ENCODE measurements at places on chromosomes 6 and 20.

GRCh38 chr6:88725111-88725975 is 238.1 kb downstream of the RNGTT start:
- DNase-seq: peak; percentile 74

- DNase-seq: no peak
These were observed 7.2 kb downstream of the FYN start for GRCh38 chr6:111865909-111866546.

DNA sequence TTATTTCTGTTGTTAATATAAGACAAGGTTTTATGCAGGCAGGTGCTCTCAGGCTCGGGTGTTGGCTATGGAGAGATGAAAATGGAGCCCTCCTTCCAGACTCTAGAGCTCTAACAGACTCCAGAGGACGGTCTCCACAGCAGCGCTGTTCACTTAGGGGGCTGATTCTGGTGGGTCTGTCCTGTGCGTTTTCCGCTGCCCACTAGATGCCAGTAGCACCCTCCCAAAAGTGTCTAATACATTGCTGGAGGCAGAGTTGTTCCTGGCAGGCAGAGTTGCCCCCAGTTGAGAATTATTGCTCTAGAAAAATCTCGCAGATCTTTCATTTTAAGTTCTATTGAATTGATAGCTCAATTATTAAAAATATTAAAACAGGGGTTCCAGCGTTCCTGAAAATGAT is 109.9 kb downstream of the MAP3K4 start:
- peak; percentile 17 for DNase-seq

DNA sequence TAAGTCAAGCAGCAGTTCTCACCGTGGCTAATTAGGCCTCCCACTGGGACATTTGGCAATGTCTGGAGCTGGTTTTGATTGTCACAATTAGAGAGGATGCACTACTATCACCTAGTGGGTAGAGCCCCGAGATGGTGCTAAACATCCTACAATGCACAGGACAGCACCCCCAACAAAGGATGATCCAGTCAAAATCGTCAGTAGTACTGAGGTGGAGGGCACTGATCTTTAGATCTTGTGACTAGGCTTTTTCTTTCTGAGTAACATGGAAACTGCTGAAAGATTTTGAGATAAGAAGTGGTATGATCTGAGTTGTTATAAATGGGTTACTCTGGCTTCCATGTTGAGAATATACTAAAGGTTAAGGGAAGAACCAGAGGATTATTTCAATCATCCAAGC is 12.0 kb downstream of the UBD start:
- DNase-seq: no peak

GRCh38 chr20:56245761-56246160 is 2.8 kb upstream of the MC3R start:
- DNase-seq: no peak

GRCh38 chr6:137017081-137017480 is 27.7 kb downstream of the IL20RA start:
- no peak for DNase-seq

DNA sequence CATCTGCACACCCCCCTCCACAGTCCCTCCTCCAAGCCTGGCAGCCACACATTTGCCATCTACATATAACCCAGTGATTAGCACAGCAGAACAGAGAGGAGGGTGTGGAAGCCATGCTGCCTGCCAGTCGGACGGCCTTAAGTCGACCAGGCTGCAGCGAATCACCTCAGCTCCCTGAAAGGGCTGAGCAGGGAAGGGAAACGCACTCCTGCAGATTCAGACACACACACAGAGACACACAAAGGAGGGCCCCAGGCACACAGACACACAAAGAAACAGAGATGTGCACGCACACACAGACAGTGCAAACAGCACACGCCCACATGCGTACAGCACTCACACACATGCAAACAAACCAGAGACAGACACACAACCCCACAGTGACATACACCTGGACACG is 11.2 kb upstream of the SIRPA start:
- no peak for DNase-seq

- DNase-seq: no peak
These were observed 228.1 kb upstream of the RAB32 start for GRCh38 chr6:146315381-146316174.

DNA sequence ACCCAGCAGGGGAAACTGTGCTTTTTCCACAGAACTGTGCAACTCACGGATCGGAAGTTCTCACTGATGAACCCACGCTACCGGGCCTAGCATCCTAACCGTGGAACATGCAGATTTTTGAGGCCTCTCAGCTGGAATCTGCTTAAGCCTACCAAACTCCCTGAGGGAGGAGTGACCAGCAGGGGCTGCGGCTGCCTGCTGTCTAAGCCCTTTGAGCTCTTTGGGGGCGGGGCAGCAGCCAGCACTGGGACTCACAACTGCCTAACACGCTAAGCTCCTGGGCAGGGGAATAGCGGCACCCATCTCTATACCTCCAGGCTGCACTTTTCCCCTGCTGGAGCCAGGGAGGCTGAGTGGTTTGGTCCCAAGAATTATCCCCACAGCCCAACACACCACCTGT is 20.4 kb upstream of the METTL24 start:
- no peak for DNase-seq

DNA sequence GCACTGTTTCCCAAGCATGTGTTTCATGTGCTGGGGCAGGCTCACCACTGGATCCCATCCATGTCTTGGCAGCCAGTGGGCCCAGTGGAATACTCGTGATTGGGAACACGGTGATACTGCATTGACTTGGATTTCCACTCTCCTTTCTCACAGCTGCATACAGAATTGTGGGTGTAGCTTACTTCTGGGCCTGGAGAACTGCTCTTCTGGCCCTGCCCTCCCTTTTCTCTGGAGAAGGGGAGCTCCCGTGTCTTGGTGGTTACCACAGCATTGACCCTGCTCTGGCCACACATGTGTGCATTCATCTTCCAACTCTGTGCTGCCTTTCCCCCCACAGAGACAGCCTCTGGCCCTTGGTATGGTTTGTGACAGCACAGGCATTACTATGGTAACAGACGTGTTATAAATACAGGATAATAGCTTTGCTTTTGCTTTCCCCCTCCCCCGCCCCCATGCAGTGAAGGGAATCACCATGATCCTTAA is 21.6 kb downstream of the SOBP start:
- no peak for DNase-seq

DNA sequence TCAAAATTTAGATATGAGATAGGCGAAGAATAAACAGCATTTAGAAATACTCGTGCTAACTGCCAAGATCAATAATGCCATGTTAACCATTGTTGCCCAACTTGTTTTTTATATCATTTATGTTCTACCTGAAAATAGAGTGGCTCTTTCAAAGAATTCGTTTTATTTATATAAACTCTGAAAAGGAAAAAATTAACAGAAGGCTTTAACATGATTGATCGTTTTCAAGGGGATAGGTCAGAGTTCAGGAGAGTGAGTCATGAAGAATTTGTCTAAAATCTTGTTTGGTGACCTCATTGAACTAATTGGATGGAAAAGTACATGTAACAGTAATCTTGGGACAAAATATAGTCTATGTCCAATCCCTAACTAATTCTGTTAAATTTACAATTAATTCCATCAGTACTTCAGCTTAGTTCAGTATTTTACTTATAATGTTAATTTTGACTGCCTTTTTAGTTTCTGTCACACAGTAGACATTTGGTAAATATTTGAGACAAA is 11.1 kb upstream of the ELOVL2 start:
- peak; percentile 43 for DNase-seq

DNA sequence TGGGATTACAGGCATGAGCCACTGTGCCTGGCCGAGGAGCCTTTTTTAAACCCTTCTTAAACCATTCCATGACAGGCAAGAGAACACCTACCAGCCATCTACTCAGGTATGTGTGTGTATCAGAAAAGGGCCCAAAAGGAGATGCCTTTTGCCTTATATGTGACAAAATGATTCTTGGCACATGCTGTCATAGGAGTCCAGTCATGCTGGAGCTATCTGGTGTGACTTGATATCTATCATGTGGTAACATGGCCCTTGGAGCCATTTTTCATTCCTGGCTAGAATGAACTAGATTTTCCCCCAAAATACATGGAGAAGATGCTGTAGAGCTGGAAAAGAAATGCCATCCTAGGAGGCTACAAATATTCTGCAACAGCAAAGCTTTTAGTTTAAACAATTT is 129.1 kb downstream of the DST start:
- DNase-seq: peak; percentile 25

- no peak for DNase-seq
These were observed 367.2 kb downstream of the ARHGAP18 start for GRCh38 chr6:129342796-129343195.

DNA sequence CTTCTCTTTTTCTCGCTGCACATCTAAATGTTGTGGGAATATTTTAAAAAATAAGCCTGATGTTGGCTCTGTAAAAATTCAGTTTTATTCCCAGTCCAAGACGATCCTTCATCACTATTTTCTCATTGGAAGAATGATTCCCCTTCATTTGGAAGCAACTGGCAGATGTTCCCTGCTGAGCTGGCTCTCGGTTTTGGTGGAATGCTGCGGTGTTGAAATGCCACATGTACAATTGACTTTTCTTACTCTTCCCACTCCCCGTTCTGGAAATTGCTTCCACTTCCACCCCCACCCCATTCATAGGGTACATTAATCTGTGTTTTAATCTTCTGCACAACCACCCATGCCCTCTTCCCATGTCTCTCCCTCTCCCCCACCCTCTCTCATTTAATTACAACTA is 496.3 kb upstream of the MAP3K7 start:
- no peak for DNase-seq

- DNase-seq: no peak
These were observed 15.2 kb downstream of the PGBD1 start for GRCh38 chr6:28296520-28297060.

DNA sequence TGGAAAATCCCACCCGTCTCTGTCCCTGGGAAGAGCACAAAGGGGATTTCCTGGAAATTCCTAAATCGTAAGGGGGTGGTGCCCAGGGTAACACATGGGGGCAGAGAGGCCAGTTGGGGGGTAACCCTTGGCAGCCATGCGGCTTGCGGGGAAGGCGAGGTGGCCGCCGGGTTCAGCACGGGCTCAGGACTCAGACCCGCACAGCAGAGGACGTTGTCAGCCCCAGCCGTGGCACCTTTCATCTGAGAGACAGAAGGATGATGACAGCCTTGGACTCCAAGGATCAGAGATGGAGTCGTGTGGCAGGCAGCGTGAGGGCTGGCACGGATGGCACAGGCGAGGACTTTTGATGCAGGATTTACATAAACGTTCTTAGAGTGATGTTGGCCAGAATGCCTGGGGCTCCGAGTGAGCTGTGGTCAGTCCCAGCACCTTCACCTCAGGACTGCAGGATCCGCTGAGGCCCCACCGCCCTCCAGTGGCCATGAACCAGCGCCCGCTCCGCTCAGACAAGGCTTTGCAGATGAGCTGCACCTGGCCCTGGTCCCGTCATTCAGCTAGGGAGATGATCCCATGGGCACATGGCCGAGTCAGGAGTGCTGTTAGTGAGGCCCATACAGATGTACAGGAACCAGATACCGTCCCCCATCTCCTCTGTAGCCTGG is 190.3 kb downstream of the TAF4 start:
- no peak for DNase-seq

DNA sequence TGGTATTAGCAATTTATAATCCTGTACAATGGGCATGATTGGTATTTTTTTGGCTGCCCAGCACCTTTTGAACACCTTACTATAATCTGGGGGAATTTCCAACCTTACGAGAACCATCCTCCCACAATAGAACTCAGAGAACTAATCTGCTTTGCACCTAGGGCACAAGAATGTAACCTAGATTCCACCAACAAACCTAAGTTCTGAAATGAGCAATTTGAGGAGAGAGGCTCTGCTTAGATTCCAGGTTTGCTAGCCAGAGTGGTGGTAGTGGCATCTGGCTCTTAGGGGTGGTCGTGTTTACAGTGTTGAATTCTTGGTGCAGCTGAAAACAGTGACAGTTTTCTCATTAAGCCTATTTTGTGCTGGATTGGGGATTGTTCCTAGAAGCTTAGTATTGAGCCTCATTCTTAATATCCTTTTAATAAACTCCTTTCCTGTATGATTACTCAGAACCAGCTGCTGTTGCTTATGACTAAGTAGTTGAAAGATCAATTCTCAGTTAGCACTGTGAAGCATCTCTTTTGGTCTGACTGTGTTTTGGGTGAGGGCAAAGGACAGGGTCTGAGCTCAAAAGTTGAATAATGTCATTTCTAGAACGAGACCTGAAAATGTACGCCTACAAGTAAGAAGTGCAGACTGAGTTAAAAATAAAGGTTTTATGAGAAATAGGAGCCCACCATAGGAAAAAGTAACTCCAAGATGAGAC is 385.6 kb downstream of the CDKAL1 start:
- peak; percentile 67 for DNase-seq

DNA sequence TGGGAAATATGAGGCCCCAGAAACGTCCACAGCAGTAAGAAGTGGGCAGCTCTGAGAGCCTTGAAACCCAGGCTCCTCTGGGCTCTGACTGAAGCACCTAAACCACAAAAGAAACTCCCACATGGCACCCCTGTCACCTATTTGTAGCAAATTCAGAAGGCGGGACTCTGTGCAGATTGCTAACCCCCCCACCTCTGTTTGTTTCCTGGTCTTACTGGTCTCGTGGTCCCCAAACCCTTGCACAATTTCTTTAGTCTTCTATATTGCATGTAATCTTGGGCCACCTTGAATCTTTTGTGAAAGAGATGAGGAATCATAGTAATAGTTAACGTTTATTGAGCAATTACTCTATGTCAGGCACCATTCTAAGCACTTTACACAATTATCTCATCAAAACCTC is 154.3 kb downstream of the PREX1 start:
- no peak for DNase-seq

GRCh38 chr6:112831022-112831421 is 483.9 kb downstream of the RFPL4B start:
- DNase-seq: peak; percentile 18

DNA sequence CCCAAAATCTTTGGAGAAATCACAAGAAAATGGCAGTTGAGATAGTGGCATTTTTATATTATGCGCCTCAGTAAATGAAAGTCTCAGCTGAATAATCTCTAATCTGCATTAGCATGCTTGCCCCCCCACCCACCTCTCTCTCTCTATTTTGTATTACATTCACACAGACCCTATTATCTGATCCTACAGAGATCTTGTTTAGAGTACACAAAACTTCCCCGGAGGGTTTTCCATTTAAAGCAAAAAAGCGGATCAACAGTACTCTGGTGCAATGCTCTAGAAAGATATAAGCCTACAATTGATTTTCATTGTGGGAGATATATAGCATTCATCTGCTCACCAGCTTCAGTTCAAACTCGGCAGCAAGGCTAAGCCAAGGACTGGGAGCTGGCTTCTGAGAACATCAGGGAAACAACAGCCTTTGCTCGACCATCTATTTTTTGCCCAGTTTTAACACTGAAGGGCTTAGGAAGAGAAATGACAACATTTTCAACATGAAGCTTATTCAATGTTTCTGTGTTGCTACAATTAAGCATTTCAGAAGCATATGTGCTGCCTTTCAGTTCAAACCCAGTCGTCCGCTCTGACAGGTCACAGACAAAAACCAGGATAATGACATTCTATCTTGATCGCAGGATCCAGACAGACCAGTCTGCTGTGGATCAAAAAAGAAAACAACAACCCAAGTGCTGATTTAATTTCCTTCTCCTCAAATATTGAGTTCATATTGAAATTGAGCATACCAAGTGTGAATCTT is 137.6 kb upstream of the ATXN1 start:
- no peak for DNase-seq
